DMS53 (cell line): ENCODE measurements at places on chromosomes 12 and 14.

GRCh38 chr14:81138429-81138828 is 82.3 kb downstream of the GTF2A1 start:
- DNase-seq, result no peak

GRCh38 chr12:126761420-126761819 is 1505.5 kb upstream of the TMEM132C start:
- DNase-seq, result no peak

DNA sequence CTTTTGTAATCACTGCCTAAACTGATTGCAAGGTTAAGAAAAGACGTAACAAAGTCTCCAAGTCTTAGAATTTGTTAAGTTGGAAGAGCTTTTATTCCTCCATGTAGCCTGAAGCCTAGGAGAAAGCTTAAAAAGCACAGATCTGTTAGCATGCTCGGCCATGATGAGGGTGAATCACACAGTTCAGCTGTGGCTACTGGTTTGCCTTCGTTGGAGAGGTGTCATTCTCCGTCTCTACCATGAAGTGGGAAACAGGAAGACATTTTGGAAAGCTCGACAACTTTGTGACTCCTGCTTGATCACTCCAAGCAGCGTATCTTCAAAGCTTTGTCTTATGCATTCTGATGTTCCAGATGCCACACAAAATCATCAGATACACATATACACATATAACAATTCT is 27.1 kb downstream of the DCP1B start:
- DNase-seq, result no peak

DNA sequence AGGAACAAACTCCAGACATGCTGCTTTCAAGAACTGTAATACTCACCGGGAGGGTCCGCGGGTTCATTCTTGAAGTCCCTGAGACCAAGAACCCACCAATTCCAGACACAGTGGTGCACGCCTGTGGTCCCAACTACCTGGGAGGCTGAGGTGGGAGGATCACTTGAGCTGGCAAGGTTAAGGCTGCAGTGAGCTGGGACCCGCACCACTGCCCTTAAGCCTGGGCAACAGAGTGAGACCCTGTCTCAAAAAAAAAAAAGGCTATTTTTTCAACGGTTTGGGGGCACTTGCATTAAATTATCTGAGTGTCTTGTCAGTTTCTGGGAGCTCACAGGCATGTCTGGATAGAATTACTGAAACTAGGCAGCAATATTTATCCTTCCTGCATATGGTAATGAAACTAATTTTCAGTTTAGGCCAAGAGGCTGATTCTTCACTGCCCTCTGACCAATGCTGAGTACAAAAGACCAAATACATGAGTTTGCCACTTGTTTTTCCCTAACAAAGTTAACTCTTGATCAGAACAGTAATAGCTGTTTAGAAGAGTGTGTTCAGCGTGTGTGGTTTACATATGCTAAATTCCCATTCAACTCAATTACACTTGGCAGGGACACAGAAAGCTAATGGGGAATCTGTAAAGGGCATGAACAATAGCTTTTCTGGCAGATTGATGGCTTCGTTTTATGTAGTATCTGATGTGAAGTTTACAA is 65.8 kb upstream of the RASSF3 start:
- DNase-seq, result no peak

GRCh38 chr12:31118347-31119191 is 44.9 kb downstream of the DDX11 start:
- peak; percentile 89 for DNase-seq

DNA sequence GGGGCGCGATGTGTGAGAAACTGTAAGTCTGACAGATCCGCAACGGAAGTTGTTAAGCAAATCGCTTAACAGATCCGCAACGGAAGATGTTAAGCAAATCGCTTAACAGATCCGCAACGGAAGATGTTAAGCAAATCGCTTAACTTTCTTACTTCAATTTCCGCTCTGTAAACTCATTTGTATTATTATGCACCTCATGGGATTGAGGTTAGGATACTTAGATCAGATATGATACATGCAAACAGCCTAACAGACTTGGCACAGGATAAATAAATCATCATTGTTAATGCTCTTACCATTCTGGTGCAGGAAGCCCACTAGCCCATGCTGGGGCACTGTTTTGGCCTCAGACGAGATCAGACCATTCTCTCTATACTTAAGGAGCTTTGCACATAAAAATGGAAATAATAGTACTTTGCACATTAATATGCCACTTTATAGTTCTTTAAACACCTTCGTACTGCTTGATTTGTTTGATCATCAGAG is 399 bp downstream of the NCAPD2 start:
- peak; percentile 74 for DNase-seq

GRCh38 chr12:54572881-54573280 is 15.6 kb downstream of the PPP1R1A start:
- DNase-seq, result no peak

- DNase-seq, result no peak
These were observed 74.6 kb downstream of the PPP2R5C start for GRCh38 chr14:101836135-101836534.

DNA sequence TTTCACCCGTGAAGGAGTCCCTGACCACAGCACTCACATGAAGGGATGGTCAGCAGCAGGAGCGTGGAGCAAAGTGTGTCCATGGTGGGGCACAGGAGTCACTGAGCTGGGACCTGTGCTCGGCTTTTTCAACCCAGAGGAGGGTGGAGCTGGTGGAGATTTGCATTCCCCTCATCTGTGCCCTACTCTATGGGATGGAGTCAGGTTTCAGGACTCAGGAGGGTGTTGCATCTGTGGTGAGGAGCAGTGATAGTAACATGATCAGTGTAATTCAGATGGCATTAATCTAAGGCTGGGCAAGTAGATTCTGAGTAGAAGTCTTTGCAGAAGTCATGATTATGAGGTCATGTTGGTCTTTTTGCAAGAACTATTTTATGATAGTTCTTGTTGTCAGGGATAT is 511.9 kb downstream of the TMEM121 start:
- no peak for DNase-seq

DNA sequence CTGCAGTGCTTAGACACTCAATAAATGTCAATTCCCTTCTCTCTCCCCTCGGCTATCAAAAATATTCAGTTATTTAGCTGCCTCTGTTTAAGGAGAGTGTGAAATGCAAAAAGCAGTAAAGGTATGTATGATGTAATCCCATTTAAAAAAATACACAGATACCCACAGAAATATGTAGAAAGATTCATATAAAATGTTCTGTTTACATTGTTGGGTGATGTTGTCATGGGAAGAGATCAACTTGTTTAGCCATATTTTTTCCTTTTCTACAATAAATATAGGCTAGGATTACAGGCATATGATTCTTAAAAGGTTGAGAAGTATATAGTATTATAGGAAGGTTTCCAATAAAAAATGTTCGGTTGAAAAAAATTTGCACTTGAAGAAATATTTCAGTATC is 7.8 kb downstream of the PPP2R3C start:
- no peak for DNase-seq

- no peak for DNase-seq
These were observed 287.4 kb upstream of the ALG10 start for GRCh38 chr12:33734871-33735270.

GRCh38 chr12:78952552-78952929 is 88.0 kb downstream of the SYT1 start:
- DNase-seq, result no peak

- DNase-seq, result no peak
These were observed 1.2 kb downstream of the CCDC92 start for GRCh38 chr12:123971449-123971769.

- no peak for DNase-seq
These were observed 191.7 kb upstream of the FRMD6 start for GRCh38 chr14:51460011-51460410.

DNA sequence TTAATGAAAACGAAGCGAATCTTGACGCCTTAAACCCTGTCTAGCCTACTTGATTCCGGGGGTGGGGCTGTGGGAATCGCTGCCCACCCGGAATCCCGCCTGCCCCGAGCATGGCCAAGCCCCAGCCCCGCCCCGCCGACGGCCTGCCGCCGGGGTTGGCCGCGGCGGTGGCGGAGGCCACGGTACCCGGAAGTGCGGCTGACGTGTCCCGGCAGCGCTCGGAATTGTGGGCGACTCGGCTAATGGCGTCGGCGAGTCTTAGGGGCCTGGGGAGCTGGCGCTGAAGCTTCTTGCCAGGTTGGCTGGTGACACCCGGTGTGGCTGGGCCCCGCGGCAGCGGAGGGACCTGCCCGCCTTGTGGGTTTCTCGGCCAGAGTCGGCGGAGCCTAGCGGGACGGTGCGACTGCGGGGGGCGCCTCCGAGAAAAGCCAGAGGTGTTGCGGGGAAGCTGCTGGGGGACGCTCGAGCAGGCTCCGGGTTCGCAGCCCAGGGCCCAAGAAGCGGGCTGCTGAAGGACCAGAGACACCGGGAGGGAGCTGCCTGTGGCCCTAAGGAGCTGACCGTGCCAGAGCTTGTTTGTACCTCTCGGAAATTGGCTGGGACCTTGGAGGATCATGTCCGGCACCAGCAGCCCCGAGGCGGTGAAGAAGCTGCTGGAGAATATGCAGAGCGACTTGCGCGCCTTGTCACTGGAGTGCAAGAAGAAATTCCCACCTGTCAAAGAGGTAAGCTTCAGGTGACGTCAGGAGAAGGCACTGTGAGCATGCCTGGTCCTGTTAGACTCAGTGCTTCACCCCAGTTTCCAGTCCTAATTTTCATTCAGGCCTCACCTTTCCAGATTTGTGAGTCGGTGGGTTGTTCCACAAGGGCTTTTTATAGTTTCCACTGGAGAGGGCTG is at the start of gene MON2:
TSS of gene MON2 (plus strand) at position 233 of the 898 bp plus-strand sequence. CDS start at position 615, 382 bp downstream.
- peak; percentile 96 for DNase-seq

DNA sequence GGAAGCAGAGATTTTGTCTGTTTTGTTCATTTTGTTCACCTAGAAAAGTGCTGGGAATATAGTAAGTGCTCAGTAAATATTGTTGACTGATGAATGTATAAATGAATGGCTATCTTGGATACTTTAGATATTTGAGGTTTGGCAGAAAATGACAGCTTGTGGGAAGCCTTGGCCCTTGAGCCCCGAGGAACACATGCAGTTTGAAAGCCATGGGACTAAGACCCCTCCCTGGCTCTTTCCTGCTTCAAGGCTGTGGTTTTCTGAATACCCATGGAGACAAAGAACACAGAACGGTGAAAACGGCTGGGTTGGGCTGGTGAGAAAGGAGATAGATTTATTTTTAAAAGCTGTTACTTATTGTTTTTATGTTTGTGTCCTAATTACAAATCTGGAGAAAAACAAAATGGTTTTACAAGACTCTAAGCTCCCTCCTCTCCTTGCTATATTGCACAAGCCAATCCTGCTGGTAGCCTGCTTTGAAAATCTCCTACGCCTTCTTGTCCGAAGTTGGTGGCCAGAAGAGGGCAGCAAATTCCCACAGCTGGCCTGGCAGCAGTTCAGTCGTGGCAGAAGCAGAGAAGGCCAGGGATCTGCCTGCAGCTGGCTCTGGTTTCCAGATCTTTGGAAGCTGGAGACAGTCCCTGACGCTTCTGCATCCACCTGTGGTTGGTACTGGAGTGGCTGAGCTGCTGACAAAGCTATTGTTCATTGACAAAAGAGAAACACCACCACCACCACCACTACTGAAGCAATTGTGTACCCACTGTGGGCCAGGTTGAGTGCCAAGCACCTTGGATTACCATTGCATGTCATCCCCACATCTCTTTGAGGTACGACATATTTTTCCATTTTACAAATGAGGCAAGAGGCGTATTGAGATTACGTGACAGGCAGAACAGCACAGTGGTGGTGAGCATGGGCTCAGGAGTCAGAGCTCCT is 5.2 kb upstream of the KRT85 start:
- peak; percentile 91 for DNase-seq

DNA sequence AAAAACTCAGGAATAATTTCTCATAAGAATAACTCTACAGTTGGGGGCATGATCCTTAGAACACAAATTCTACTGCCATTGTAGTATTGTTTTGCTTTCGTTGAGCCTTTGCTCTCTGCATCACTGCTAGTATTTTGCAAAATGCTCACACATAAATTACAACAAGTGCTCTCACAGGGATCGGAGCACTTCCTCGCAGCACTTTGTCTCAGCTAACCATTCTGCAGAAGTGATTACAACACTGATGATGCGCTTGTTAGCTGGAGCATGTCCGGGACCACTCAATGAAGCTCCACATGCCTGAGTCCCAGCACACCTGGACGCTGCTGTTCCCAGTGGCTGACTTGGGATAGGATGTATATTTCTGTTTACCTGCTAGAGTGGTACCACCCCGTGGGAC is 31.6 kb downstream of the MOAP1 start:
- no peak for DNase-seq

GRCh38 chr12:3292677-3293412 is 198.2 kb upstream of the PRMT8 start:
- DNase-seq, result peak; percentile 88

GRCh38 chr14:60206837-60207533 is 41.8 kb upstream of the DHRS7 start:
- no peak for DNase-seq

DNA sequence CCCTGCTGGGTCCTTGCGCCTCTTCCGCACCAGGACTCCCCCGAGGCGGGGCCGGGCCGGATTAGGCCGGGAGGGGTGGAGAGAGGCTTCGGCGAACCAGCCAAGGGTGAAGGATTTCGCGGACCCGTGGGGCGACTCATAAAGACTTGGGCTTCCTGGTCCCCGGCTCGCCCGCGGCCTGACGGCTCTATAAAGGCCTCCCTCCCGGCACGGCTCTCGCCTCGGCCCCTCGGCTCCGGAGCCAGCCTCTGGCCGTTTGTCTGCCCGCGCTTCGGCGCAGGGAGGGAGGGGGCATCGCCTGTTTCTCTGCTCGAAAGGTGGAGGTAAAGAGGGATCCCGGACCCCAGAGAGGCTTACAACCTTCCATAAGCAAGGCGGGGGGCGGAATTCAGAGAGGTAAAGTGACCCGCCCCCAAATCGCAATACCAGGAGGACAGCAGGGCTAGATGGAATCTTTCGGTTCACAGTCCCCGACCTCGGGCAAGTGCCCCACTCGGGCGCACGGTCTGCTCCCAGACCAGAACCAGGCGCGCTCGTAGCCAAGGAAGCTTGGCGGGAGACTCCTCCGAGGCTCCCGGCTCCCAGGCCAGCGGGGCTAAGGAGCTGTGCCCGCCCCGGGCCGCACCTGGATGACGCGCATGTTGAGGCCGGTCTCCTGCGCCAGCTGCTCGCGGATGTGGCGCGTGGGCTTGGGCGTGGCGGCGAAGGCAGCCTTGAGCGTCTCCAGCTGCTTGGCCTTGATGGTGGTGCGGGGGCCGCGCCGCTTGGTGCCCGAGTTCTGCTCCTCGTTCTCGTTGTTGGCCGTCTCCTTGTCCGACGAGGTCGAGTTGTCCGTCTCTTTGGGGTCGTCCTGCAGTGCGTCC is 3.9 kb downstream of the LHX5 start:
- peak; percentile 85 for DNase-seq

- no peak for DNase-seq
These were observed 15.5 kb downstream of the REM2 start for GRCh38 chr14:22898302-22899090.
